ENCODE measurements at places on chromosomes 16 and 17. TPM values are rescaled to one million over a fixed set of nuclear protein-coding genes. Genes with fewer than 3 reads are reported as not detected.

DNA sequence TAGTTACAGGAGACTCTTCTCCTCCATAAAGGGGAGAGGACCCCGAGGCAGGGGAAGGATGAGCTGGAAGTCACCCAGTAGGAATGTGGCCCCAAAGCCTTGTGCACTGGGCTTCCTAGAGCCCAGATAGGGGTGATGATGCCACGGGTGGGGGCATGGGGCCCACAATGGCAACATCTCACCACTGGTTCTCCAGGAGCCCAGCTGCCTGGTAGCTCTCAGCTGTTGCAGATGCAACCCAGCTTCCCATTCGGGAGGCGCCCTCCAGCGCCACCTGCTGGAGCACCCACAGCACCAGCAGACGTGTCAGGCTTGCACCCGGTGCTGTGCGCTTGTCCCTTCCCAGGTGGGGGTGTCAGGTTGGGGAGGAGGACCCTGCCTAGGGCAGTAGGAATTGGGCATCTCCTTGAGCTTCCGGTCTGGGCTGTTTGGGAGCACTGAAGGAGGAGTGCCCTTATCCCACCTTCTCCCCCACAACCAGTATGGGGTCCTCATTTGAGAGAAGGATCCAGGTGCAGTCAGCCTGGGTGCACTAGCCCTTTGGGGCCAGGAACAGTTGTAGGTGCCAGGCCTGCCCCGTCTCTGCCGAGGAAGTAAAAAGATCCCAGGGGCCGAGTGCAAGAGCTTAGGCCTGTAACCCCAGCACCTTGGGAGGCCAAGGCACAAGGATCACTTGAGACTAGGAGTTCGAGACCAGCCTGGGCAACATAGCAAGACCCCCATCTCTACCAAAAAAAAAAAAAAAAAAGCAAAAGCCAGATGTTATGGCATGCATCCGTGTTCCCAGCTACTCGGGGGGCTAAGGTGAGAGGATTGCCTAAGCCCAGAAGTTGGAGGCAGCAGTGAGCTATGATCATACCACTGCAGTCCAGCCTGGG, 14.4 kb downstream of the CDIPT start:
- no peak for DNase-seq

GRCh38 chr17:72111336-72111923, 9.4 kb upstream of the SOX9 start:
- no peak for DNase-seq

DNA sequence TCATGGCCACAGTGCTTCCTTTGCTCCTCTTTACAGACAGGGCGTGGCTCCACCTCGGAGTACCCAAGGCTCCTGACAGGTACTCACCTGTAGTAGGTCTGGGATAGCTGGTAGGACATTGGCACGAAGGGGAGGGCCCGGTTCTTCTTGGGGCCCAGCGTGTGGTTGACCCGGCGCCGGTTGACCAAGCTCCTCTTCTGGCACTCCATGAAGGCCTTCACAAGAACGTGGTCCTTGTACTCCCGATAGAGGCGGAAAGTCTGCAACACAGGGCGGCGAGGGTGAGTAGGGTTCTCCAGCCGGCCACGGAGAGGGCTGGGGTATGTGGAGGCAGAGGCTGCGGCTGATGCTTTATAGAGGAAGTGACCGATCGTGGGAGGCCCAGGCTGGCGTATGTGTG, 69.7 kb downstream of the IL21R start:
- no peak for DNase-seq

DNA sequence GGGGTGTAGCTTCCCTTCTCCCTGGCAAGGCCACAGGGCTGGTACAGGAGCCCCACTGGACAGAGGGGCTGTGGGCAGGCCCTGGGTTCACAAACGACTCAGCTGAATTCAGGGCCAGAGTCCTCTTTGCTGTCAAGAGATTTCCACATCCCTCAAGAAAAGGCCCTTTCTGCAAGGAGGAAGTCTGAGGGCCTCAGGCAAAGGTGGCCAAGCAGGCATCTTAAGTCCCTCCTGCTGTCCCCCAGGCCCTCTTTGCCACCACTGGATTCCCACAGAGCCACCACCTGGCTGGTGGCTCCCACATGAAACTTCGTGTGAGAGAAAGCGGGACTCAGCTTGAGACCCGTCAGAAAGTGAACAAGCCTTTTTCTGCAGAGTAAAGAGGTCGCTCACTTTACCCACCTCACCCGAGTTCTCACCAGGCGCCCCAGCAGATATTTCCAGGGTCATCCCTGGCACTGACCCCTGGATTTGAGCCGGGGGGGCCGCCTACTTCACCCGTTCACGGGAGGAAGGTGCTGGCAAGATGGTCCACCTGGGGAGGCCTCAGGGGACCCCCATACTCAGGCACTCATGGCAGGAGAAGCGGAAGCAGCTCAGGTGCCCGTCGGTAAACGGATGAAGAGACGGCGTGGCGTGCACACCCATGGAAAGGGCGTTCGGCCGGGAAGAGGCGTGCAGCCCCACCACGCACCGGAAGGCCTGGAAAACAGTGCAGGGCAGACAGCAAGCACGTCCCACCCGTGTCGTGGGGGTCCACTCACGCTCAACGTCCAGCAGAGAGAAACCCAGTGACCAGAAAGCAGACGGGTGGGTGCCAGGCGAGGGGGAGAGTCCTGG, 3.6 kb downstream of the RNF166 start:
- no peak for DNase-seq

DNA sequence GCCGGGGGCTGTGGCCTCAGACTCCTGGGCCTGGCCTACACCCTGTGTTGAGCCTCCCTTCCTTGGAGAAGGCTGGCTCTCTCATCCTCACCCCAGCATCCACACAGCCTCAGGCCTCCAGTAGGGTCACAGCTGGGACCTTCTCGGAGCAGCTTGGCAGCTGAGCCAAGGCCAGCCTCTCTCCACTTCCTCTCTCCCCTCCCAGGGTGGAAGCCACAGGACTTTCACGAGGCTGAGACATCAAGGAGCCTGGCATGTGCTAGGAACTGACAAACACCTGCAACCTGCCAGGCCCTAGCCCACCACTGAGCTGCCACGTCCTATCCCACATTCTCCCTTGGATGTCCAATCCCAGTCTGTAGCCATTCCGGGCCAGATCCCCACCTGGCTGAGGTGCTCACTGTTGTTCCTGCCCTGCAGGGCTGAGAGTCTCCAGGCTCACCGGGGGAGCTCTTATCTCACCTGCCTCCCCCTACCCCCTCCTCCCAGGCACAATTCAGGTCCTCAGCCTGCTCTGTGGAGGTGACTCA, 3.1 kb downstream of the MMP15 start:
- DNase-seq: no peak

DNA sequence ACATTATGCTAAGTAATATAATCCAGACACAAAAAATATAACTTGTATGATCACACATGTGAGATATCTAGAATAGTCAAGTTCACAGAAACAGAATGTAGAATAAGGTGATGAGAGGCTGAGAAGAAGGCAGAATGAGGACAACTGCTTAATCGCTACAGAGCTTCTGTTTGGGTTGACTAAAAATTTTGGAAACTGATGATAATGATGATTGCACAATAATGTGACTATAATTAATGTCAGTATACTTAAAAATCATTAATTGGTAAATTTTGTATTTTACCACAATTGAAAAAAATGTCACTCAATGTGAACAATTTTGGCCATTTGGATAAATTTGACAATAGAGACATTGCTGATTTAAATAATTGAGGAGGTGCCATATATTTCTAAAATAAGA, 1374.4 kb upstream of the CDH8 start:
- DNase-seq: no peak

DNA sequence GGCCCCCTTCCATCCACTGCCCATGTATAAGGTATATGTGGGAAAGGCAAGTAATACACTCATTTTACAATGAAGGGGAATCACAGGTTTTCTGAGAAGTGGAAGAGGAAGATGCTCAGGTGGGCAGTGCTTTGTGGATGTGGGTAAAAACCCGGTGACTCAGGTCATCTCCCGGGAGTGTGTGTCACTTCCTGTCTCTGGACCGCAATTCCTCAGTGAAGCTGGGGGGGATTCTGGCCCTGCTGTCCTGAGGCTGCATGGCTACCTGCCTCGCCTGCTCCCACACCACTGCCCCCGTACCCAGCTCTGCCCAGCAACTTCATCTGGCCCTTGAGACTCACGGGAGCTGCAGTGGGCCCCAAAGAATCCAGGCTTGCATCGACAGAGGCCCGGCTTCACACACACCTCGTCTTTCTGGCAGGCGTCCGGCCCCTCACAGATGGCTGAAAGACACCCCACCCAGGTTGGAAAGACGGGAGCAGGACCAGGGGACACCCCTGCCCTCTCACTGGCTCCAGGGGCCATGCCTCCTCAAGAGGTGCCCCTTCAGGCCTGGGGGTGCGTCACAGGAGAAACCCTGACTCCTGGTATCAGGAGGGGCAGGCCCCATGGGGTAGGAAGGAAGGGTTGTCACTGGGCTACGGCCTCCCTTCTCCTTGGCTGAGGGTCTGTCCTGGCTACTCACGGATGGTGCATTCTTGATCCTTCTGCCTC, 882 bp downstream of the SCARF1 start:
- DNase-seq: no peak

DNA sequence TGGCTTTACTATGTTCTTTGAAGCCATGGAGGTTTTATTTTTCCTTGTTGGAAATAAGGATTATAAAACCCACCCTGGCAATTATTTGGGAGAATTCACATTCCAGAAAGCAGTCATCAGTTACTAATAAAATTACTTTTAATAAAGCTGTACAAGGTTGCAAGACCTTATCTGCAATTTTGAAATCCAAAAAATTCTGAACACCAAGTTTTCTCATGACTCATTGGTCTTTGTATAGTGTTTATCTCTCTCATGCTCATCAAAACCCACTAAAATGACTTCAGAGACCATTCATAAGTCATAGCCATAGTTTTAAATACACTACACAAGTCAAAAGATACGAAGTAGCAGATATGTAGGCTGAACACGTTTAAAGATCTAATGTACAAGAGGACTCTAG, 6.0 kb upstream of the KRT38 start:
- no peak for DNase-seq

DNA sequence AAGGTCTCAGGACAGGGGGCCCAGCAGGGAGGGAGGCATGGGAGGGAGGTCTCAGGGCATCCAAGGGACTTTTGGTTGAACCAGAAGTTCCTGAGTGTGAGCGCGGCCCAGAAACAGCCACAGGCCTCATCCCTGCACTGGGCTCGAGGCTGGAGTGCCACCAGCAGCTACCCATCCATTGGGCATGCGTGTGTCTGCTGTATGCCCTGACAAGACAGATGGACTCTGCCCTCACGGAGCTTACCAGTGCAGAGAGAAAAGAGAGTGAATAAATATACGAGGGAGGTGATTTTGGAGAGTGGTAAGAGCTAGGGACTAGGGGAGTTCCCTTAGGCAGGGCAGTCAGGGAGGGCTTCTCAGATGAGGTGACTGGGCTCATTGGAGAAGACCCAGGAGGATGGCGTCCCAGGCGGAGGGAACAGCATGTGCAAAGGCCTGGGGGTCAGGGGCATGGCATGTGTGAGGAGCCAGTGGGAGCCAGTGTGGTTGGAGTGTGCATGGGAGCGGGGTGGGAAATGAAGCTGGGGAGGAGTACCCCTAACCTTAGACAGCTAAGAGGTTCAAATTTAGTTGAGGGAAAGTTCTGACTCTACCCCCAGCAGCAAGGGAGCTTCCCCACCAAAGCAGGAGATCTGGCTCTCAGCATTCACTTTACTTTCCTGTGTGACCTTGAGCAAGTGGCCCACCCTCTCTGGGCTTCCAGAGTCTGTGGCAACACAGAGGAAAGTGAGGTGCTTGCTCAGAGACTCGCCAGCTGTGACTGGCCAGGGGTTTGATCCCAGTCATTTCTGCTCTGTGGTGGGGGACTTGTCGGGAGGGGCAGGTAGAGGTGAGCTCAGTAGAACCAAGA, 74.7 kb downstream of the SREBF1 start:
- DNase-seq: no peak

- DNase-seq: no peak
Observed at GRCh38 chr16:87066133-87067002, 250.8 kb downstream of the C16orf95 start.

GRCh38 chr17:385178-385835, 32.7 kb upstream of the RPH3AL start:
- DNase-seq: no peak

GRCh38 chr16:4350365-4350786, 745 bp downstream of the PAM16 start:
- DNase-seq: no peak

DNA sequence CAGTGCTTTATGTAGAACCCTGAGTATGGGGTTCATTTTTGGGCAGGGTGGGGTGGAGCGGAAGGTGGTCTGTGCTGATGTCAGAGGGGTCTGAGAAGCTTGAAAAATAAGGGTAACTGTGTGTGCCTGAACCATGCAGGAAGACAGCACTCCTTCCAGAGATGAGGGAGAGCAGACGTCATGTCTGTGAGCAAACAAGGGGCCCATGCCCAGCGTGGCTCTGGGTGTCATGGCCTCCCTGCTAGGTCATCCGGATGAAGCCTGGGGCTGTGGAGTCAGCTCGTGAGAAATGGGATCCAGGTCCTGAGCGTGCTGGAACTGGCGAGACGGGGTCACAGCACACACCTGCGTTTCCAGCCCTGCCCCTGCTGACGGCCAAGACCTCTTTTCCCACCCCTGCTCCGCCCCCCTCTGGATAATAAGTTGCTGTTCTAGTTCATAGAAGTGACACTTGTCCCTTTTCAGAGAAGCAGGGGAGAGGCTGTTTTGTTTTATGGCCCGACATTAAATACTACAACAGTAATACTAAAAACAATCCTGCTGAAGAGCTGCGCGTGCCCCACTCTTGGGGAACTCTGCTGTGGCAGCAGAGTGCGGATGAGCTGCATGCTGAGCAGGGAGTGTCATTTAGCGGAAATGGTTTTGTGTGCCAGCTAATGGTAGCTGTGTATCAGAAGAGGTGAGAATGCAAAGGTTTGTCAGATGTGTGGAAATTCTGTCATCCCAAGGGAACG, 92.6 kb downstream of the RPTOR start:
- DNase-seq: no peak

DNA sequence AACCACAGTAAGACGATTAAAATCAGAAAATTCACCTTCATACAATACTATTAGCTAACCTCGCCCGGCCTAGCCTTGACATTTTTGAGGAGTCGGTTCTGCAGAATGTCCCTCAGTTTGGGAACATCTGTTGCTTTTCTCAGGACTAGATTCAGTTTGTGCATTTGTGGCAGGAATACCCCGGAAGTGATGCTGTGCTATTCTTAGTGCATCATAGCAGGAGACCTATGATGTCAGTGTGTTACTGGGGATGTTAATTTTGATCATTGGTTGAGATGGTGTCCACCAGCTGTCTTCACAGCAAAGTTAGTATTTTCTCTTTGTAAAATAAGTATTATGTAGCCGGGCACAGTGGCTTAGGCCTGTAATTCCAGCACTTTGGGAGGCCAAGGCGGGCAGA, 21.5 kb upstream of the HELZ start:
- no peak for DNase-seq

GRAP gene
- 4.1 TPM for total RNA-seq

ZNF624 gene
- total RNA-seq: 2.9 TPM

CD300E gene
- 0.40 TPM for total RNA-seq

KLHL10 gene
- 1.7 TPM for total RNA-seq

CTRB2 gene
- total RNA-seq: not detected

TMIGD1 gene
- not detected for total RNA-seq

All from esophagus muscularis mucosa (tissue), 4 donors.